RPMI7951 (cell line): ENCODE measurements at places on chromosomes 1 and 21. TPM values are rescaled to one million over a fixed set of nuclear protein-coding genes. Genes with fewer than 3 reads are reported as not detected.
A peak's percentile ranks its signal among the peaks of the same experiment; 100 is the strongest.

KCNE2 gene
- not detected in 2 replicates for total RNA-seq

PIGR gene
- not detected in 2 replicates for total RNA-seq

- DNase-seq, result no peak
Measured at GRCh38 chr1:217888328-217888727, 257.2 kb downstream of the SPATA17 start.

FCGR2B gene
- total RNA-seq, result under 0.01 TPM in 1 of 2 replicates, not detected in the other

- DNase-seq, result no peak
Measured at GRCh38 chr1:15220024-15220392, 27.0 kb upstream of the FHAD1 start.

KMO gene
- total RNA-seq, result 0.60 and 1.3 TPM in 2 replicates

DNA sequence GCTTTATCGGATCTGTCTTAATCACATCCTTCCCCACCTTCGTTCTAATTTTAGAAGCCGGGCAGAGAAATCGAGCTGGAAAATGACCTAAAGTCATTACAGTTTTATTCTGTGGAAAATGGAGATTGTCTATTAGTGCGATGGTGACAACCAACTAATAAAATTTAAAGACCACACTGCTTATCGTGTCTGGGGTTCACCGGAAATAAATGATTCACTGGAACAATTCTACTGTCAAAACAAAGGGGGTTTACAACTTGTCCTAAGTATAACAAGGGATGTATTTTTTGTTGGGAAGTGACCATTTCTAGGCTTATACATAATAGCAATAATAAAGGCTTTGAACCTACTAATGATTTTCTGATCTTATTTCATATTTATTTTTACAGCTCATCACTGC is 55.6 kb downstream of the B3GALNT2 start:
- DNase-seq, result no peak

DNA sequence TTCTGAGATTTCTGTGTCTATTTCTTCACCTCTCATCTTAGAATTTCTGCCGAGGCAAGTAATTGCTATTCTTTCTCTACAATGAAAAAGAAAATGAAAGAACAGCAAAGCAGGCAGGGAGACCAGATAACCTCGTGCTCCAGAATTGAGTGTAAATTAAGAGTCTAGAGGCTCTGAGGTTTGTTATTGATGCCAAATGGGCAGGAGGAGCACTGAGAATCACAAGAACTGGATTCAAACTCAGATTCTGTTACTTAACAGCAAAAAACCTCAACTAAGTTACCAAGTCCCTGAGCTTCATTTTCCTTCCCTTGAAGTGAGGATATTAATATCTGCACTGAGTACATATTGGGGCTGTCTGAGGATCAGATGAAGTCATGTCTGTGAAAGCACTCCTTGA is 5.5 kb upstream of the DDR2 start:
- no peak for DNase-seq

DNA sequence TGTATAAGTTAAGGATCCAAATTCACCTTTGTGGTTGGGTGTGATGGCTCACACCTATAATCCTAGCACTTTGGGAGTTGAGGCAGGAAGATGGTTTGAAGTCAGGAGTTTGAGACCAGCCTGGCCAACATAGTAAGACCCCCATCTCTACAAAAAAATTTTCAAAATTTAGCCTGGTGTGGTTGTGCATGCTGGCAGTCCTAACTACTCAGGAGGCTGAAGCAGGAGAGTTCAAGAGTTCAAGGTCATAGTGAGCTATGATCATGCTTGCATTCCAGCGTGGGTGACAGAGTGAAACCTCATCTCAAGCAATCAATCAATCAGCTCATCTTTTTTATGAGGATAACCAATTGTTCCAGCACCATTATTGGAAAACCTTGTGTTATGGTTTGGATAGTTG is 16.5 kb upstream of the SLC1A7 start:
- no peak for DNase-seq

DNA sequence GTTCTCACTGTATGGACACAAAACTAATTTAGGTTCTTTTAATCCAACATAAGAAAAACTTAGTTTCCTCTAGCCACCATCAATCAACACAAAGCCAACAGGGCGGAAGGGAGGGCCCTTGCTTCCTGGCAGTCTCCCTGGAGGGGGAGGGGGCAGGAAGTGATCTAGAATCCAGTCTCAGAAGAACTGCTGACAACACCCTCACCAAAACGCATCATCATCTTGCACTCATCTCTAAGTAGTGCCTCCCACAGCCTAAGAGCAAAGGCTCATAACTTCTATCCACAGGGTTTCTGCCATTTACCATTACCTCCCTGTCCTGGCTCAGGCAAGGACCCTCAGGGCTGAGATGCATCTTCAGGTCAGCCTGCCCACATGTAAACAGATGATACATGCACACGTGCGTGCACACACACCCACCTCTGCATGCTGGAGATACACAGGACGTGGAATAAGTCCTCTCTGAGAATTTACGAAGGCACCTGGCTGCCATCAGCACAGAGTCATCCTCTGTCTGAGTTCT is 20.5 kb downstream of the HIVEP3 start:
- DNase-seq, result peak; percentile 68
